ENCODE measurements at places on chromosomes 13 and 19.
A peak's percentile ranks its signal among the peaks of the same experiment; 100 is the strongest.

- DNase-seq, result no peak
Measured at GRCh38 chr13:48431987-48432615, 19.2 kb upstream of the LPAR6 start.

- DNase-seq, result no peak
Measured at GRCh38 chr19:30371960-30372824, at the start of gene ZNF536. TSS of gene ZNF536 (plus strand) at chr19:30372384. CDS start at chr19:30443563, 71,179 bp downstream.

DNA sequence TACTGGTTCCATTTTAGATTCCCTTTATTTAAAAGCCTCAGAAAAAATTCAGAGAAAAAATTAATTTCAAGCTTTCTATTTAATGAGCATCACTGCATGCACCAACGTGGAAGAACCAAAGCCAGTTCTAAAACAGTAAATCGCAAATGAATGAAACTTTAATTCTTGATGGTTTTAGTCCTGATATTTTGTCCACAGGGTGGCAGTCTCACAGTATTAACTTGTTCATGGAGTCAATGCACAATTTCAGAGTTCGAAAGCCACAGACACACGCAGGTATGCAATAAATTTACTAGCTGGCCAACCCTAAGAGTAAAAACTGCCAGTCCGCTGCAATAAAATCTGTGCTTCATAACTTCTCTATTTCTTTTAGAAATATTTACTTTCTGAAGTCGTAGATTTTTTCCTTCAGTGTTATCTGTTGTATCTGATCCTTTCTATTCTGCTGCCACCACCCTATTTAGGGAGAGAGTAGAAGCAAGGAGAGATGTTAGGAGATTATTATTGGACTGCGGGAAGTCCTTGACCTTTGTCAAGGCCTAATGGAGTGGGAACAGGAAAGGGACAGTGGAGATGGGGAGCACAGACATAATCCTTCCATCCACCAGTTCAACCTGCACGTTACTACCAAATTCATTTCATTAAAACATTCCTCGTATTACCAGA lies 7.0 kb upstream of the WBP4 start:
- peak; percentile 0 for DNase-seq

DNA sequence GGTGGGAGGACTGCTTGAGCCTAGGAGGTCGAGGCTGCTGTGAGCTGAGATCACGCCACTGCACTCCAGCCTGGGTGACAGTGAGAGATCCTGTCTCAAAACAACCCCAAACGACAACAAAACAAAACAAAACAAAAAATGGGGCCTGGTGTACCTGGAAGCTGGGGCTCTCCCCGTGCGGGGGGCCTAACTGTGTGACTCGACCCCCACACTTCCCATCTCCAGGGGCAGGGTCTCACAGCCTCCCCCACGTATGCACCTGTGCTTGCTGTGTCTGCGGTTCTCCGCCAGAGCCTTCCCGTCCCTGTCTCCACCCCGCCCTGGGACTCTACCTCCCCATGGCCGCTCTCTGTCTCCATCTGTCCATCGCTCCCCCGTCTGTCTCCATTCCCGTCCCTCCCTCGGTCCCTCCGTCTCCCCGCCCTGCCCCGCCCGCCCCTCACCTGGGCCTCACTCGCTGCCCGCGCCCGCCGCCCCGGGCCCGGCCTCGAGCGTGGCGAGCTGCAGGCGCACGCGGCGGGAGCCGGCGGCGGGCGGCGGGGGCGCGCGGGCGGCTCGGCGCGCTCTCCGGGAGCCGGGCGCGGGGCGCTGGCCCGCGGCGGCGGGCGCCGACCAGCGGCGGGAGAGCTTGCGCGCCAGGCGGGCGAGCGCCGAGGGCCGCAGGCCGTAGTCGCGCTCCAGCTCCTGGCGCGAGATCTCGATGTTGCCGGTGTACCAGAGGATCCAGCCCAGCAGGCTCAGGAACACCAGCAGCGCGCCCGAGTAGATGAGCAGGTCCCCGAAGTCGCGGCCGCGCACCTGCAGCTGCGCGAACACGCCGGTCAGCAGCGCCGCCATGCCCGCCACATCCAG lies 587 bp downstream of the TMEM238 start:
- peak; percentile 42 for DNase-seq

DNA sequence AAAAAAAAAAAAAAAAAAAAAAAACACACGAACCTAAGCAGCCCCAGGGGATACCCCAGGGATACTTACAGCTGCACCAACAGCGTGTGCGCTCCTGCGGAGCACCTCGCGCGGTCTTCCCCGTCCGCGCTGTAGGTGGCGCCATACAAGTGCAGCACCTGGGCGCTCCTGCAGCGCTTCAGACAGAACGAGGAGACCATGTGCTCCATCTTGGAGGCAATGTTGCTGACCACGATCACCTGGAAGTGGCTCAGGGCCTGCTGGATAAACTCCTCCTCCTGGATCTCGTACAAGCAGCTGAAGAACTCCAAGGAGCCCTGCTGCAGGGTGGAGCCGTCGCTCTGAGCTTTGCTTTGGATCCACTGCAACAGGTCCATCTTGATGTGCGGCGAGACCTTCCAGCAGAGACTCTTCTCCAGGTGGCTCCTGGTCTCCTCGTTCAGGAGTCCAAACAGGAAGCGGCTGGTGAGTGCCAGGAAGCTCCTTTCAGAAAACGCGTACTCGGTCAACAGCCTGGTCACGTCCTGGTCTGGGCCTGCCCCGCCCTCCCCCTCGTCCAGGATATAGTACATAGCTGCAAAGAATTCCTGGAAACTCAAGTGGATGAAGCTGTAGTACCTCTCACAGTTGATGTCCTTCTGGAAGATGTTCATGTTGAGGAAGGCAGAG lies 14.5 kb downstream of the NLRP12 start:
- no peak for DNase-seq

DNA sequence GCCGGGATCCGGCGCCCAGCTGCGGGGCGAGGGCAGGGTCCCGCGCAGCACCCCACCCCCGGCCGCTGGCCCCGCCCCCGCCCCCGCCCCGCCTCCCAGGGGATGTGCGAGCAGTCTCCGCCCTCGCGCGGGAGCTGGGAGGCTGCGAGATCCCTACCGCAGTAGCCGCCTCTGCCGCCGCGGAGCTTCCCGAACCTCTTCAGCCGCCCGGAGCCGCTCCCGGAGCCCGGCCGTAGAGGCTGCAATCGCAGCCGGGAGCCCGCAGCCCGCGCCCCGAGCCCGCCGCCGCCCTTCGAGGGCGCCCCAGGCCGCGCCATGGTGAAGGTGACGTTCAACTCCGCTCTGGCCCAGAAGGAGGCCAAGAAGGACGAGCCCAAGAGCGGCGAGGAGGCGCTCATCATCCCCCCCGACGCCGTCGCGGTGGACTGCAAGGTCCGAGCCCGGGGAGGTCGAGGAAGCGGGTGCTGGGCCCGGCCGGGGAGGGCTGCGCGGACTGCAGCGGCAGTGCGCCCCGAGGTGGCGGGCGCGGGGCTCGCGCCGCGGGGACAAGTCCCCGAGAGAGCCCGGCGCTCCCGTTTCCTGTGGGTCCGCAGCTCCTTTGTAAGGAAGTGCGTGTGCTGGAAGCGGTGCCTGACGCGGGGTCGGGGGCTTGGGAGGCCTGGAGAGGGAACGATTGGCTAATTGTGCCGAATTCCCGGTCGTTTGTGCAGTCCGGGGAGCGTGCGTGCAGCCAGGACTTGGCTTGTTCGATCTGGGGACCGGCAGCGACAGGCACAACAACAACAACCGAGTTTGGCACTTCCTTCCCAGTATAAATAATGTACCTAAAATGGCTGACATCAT lies at the start of gene ITM2B:
Gene ITM2B (plus strand): TSS at position 161 of the 843 bp plus-strand sequence. CDS start 155 bp downstream, at position 316.
- DNase-seq, result peak; percentile 74

- no peak for DNase-seq
Measured at GRCh38 chr13:47306991-47307390, 410.1 kb upstream of the HTR2A start.

DNA sequence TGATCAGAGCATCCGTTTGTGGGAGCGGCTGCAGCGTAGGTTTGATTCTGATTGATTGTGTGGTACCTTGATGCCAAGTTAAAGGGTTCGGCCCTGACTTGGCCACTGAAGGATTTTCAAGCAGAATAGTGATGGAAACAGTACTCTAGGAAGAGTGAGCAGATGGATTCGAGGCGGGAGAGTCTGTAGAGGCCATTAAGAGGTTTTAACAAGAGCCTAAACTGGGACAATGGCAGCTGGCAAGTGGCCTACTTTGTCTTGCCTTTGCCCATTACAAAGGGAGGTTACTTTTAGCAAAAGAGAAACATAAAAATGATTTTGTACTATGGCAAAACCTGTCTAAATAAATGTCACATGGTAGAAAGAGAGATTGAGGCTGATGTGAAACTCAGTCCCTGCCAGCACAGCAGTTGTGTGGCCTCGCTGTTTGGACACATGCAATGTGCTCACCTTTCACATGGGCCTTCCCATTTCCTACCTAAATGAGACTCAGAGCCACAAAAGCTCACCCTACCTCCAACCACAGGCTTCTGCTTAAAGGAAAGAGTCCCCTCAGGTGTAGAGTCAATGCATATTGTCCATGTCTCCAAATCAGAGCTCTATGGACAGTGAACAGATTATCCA lies 62.4 kb upstream of the RAP2A start:
- no peak for DNase-seq

- no peak for DNase-seq
Measured at GRCh38 chr13:98222816-98223215, 45.7 kb upstream of the RNF113B start.

DNA sequence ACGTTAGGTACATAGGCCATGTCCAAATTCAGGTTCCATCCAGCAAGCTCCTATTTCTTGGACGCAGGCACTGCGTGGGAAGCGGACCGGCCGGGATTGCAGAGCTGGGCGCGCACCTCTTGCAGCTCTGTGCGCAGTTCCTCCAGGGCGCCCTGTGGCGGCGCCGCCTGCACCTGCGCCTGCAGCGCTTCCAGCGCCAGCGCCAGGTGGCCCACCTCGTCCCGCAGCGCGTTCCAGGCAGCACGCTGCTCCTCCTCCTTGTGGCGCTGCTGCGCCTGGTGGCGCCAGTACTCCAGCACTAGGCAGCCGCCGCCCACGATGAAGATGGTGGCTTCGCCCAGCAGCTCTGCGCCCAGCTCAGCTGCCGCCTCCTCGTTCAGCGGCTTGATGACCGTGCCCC lies 31.1 kb downstream of the OPA3 start:
- DNase-seq, result no peak

DNA sequence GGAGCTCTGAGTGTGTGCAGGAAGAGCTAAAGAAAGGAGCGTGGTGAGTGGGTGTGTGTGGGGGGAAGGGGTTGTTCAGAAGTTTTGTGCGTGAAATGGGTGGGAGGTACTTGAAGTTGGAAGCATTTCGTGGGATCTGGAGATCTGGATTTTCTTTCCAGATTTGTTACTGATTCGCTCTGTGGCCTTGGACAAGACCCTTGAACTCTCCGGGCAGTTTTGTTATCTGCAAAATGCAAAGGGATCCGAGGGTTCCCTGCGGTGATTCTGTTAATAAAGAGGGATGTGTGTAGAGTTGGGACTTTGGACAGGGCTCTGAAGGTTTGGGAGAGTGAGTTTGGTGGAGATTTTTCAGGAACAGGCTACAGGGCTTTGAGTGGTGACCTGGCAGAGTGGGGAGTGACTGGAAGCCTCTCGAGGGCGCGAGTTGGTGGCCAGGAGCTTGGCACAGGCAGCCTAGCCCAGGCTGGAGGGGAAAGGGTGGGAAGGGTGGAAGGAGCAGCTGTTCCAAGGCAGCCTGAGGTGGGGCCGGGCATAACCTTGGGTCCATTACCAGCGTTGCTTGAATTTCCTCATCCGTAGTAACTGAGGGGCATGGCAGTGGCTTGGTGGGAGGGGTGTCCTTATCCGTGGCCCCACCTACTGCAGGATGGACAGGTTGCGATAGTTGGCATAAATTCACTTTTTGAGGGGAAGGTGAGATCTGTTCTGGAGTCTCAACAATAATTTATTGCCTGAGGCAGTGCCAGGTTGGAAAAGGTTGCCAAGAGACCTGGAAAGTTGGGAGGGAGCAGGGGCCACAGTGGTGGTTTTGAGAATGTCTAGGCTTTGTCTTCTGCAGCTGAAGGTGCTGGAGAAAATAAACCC lies 2.1 kb downstream of the ACTN4 start:
- peak; percentile 6 for DNase-seq

- no peak for DNase-seq
Measured at GRCh38 chr19:45283443-45284033, 32.5 kb downstream of the MARK4 start.

- DNase-seq, result peak; percentile 58
Measured at GRCh38 chr19:45117167-45117594, 24.2 kb downstream of the PPP1R37 start.

DNA sequence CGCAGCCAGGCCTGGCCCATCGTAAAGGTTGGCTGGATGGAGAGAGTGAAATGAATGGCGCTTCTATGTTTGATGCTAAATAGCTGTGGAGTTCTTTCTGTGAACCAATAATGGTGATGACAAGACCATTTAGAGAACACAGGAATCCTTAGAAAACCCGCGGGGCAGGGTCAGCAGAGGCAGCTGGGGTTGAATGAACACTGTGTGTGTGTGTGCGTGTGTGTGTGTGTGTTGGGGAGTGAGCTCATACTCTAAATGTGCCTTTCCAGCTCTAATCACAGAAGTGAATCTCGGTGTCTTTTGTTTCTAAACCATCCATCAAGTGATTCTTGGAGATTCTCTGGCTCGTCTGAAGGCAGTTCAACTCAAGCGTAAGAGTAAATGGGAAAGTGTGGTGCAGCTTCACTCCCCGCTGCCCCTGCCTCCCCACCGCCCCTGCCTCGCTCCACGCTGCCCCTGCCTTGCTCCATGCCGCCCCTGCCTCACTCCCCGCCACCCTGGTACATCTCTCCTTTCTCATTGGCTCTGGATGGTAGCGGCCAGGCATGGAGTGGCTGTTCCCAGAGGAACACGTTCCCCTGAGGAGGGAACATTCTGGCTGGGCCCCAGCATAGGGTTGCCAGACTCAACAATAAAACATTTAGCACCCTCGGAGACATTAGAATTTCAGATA lies 21.2 kb downstream of the TMPRSS9 start:
- DNase-seq, result no peak
